ENCODE measurements at places on chromosomes 7 and 10.

- DNase-seq: no peak
These were observed 705.1 kb downstream of the SUGCT start for GRCh38 chr7:40839881-40840280.

DNA sequence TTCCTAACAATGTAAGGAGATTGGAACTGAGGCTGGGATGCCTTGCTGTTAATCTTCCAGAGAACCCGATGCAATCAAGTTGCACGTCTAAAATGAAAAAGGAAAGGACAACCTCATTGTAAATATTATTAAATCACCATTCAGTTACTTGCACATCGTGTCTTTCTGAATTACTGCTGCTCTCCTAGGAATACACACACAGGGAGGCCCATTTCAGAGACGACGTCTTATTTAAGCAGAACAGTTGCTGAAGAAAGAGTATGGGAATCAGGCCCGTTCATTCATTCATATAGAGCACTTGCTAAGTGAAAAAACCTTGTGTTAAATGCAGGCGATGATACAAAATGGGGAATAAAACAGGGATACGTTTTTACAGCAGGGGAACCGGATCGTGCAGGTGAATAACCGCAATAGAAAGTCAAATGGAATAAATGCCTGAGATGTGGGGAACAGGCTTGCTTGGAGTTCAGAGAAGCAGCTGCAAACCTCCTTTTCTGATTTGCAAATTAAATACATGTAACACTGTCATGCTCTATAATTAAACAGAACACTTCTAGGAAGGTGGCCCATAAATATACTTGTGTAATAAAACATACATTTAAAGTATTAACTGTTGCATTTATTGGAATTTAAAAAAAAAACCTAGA lies 409.9 kb downstream of the GALNT17 start:
- DNase-seq: no peak

DNA sequence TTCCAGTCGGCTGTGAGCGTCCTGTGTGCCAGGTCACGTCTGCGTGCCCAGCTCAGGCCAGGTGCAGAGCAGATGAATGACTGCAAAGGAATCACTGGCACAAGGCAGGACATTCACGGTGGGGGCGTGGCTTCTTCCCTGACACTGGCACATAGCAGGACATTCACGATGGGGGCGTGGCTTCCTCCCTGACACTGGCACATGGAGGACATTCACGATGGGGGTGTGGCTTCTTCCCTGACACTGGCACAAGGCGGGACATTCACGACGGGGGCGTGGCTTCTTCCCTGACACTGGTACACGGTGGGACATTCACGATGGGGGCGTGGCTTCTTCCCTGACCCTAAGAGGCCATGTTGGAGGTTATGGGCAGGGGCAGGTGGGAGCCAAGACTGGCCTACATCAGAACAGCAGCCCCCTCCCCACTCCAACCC lies 64.3 kb downstream of the MYL10 start:
- no peak for DNase-seq

DNA sequence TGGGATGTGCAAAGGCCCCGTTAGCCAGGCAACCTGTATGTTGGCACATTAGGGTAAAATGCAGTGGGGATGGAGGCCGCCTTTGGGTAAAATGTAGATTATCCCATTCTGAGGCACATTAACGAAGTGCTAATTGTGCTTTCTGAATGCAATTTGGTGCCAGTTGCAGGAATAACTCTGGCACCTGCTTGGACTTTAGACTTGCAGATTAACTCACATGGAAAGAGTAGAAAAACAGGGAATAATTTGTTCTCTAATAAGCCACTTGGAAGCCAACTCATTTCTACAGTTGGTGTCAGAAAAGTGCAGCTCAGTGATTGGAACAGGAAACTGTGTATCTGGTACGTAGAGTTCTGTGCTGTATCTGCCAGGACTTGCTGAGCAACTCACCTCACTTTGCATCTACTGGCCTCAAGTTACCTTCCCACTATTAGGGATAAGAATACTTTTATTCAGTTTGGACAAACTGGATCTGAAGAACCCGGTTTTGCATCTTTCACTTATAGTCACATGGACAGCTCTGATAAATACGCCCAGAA lies 377.4 kb upstream of the PODXL start:
- DNase-seq: no peak

- no peak for DNase-seq
These were observed 8.5 kb upstream of the SLC39A12 start for GRCh38 chr10:17943033-17943745.
